ENCODE measurements at places on chromosomes 1 and 21.

DNA sequence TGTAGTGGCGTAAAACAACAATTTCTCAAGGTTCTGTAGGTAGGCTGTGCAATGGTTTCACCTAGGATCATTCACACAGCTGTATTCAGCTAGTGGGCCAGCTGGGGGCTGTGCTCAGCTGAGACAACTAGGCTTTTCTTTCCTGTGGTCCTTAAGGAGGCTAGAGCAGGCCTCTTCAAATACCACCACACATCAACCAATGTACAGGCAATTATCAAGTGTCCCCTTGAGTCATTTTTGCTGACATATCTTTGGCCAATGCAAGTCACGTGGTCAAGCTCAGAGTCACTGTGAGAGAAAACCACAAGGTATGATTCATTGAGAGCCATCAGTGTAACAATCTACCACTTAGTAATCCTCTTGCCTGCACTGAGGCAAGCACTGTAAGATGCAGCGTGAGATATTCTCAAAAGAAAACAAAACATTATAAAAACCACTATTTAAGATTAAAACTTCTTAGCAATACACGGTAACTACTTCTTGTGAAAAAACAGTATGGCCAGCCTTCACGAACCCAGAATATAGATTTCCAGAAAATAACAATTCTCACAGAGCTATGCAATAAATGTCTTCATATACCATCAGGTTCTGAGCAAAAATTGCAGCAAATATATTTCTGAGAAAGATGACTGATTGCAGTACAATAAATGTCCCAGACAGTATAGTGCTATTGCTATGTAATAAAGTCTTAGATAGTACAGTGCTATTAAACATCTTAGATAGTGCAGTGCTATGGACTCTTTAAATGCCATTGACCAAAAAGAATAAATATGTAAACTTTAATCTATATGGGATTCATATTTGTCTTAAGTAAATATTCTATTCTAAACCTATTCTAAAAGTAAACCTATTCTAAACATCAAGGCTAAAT, 55.3 kb downstream of the NME7 start:
- DNase-seq = peak; percentile 82

DNA sequence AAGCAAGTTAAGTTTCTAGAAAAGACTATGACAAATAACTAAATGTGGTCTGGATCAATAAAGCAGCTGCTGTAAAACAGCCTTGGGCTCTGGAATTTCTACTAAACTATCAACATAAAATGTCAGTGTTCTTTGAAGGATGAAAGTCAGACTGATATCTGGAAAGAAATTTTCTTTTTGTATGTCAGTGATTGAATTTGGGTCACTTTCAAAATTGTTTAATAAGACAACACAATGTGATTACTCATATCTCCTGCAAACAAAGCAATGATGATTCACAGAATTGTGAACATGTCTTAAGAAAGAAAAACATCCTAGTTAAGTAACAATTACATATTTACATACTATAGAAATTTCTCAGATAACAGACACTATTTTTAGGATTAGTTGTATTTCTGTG, 826.4 kb downstream of the PLA2G4A start:
- no peak for DNase-seq

- DNase-seq = no peak
Observed at GRCh38 chr1:170617591-170618330, 46.2 kb upstream of the PRRX1 start.

GRCh38 chr1:21607549-21608529, 61.3 kb downstream of the RAP1GAP start:
- DNase-seq = no peak

- DNase-seq = no peak
Observed at GRCh38 chr1:112533029-112533428, 24.3 kb downstream of the WNT2B start.

DNA sequence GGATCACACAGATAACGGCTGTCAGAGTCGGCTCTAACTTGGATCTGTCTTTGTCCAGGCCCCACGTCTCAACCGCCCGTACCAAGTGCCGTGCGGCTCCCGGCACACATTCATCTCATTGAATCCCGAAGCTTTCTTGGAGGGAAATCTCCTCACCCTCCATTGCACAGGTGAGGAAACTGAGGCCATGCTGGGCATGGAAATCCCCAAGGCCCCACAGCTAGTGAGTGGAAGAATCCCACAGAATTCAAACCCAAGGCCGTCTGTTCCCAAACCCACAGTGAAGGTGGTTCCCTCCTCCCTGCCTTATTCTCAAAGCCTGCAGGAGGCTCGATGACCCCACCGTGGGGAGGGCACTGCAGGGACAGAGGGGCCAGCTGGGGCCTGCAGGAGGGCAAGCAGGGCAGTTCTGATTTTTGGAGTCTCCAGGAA, 437.9 kb downstream of the MATN1 start:
- DNase-seq = no peak

- DNase-seq = no peak
Observed at GRCh38 chr1:162372159-162373071, 4.2 kb downstream of the SPATA46 start.

DNA sequence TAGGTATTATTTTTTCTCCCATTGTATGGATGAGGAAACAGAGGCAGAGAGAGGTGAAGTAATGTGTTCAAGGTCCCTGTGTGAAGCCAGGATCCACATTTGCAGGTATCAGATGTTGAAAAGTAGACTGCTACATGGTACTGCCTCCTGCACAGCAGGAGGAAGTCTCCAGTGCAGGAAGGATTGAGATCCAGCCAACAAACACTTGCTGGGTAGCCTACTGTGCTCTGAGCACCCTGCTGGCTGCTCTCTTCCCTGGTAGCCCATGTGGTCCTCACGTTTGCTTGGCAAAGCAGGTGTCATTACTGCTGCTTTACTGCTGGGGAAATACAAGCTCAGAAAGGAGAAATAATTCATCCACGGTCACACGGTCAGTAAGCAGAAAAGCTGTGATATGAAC, 21.3 kb upstream of the GRIK3 start:
- DNase-seq = no peak

- DNase-seq = no peak
Observed at GRCh38 chr1:53850082-53850673, 12.1 kb upstream of the NDC1 start.

GRCh38 chr1:77996734-77997133, 8.0 kb upstream of the DNAJB4 start:
- DNase-seq = no peak

DNA sequence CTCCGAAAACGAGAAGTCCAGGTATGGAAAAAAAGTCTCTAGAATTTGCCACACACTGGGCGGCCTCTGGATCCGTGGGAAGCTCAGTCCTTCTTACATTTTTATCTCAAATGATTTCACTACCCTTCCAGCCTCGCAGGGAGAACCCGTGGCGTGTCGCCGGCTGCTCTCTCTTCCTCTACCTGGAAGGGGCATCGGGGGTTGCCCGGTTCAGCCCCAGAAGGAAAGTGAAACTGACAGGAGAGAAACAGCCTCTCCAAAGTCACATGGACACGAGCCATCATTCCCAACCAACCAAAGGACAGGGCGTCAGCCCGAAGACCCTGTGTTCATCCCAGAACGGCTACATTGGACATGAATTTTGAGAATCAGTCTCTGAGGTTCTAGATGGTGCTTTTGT, 182.5 kb downstream of the ADSS2 start:
- DNase-seq = no peak

- DNase-seq = no peak
Observed at GRCh38 chr1:106944721-106945120, 111.8 kb upstream of the PRMT6 start.

DNA sequence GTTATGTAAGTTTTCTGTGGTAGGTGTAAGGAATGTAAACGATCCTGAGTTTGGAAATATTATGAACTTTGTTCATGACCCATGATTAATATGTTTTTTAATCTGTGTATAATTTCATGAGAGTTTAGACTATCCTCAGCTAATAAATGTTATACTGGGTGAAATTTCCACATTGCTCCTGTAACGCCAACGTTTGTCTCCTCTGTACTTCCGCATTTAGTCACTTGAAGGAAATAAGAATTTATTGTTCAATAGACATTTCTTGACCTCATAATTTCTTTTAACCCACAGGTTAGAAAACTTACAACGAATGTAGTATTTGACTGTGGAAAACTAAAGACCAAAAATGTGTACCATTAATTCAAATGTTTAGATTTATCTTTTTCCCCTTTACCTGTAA, 876 bp downstream of the KCNJ15 start:
- DNase-seq = peak; percentile 58

- no peak for DNase-seq
Observed at GRCh38 chr1:116751146-116751545, 3.1 kb upstream of the CD2 start.

DNA sequence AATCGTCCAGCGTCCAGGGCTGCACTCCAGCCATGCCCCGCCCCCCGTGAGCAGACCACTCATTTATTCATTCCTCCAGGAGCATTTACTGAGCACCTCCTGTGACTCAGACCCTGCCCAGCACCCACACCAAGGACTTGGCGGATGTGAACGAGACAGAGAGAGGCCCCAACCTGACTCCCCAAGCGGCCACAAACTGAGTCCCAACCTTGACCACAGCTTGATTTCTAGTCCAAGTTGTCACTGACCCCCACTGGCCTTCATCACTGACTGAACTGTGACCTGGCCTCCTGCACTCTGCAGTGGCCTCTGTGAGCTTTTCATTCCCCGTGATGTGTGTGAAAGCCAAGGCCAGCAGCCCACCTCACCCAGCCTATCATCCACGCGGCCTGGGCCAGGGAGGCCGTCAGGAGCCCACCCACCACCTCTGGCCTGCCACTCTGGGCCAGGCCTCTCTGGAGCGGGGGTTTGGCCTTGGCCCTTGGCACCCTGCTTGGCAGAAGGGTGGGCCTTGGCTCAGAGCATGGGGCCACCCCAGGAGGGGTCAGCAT, 19.3 kb upstream of the RUNX3 start:
- DNase-seq = no peak

DNA sequence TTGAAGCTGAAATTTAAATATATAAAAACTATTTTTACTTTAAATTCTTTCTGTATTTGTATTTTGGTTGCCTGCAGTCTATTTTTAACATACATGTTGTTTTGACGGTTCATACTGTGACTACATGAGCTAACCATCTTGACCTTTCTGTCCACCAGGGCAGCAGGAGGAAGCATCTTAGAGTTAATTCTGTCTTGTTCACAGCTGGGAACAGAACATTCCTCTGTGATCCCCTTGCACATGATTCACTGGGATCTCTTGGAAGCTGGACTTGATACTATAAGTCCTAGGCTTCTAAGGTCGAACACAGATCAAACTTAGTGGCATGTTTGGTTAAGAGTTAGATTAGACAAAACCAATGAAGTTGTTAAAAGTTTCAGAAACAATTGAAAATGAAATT, 99.7 kb downstream of the NFIA start:
- no peak for DNase-seq

Data from AML-193 (cell line).